ENCODE measurements at places on chromosomes 13 and 19.
A peak's percentile ranks its signal among the peaks of the same experiment; 100 is the strongest.

GRCh38 chr13:101661839-101662238, 209.4 kb downstream of the ITGBL1 start:
- DNase-seq: no peak

GRCh38 chr19:18436671-18437490, 1.1 kb downstream of the ISYNA1 start:
- peak; percentile 49 for DNase-seq

DNA sequence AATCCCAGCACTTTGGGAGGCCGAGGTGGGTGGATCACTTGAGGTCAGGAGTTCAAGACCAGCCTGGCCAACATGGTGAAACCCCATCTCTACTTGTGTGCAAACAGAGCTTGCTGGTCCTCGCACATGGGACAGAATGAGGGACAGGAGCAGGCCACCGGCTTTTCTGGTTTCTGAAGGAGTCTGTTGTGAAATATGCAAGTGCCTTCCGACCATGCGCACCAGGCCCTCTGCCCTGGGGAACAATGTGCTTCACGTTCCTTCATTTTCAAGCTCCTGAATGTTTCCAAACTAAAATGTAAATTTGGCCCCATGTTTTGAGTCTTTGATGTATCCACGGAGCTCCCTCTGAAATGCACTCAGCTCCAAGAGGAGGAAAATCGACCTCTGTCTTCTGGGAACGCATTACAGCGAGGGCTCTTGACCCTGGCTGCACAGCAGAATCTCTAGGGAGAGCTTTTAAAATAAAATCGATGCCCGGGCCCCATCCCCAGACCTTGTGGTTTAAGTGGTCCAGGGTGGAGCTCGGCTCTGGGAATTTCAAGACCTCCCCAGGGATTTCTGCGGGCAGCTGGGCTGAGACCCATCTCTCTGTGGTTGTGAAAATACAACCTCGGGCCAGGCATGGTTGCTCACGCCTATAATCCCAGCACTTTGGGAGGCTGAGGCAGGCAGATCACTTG, 9.3 kb upstream of the ACP4 start:
- DNase-seq: no peak

- DNase-seq: no peak
Observed at GRCh38 chr19:35739275-35740107, 2.8 kb downstream of the IGFLR1 start.

- peak; percentile 99 for DNase-seq
Observed at GRCh38 chr19:3154957-3155736, 19.3 kb downstream of the GNA15 start.

- DNase-seq: no peak
Observed at GRCh38 chr19:7658219-7658686, 10.6 kb upstream of the RETN start.
